ENCODE measurements at places on chromosomes 13 and 19. TPM values are rescaled to one million over a fixed set of nuclear protein-coding genes. Genes with fewer than 3 reads are reported as not detected.

The CASP14 gene
- not detected for polyA plus RNA-seq

GRCh38 chr19:29851769-29852521, 40.2 kb downstream of the CCNE1 start:
- DNase-seq = no peak
- H3K27ac ChIP-seq = no peak overlapping the region
- H3K4me1 ChIP-seq = no peaks in the 10 kb centered on the region

- no peak for DNase-seq
- no peaks in the 10 kb centered on the region for H3K4me1 ChIP-seq
- H3K4me3 ChIP-seq = no peak overlapping the region
- no peak overlapping the region for H3K27ac ChIP-seq
- H3K27me3 ChIP-seq = no peaks in the 10 kb centered on the region
- H3K36me3 ChIP-seq = no peaks in the 10 kb centered on the region
These were observed 15.6 kb upstream of the KCNC3 start for GRCh38 chr19:50344661-50345318.

GRCh38 chr13:82088781-82089180, 1747.9 kb upstream of the SPRY2 start:
- H3K27ac ChIP-seq = no peak overlapping the region
- H3K27me3 ChIP-seq = no peaks in the 10 kb centered on the region
- no peaks in the 10 kb centered on the region for H3K4me1 ChIP-seq

DNA sequence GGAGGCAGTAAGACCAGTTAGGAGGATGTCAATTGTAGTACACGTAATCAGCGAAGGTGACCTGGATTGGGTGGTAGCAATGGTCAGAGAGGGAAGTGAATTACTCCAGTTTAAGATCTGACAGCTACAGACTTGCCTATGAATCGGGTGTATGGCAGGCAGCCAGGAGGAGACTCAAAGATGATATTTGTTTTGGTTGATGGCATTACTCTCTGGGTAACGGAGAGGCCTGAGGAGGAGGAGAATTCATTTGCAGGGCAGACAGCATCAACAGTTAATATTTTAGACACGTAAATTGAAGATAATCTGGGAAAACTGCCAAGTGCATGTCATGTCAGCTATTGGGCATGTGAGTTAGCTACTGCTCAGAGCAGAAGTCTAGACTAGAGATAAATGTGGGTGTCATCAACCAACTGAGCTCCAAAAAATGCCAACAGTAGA, 109.2 kb downstream of the SGCG start:
- no peak overlapping the region for H3K27ac ChIP-seq
- H3K27me3 ChIP-seq = no peaks in the 10 kb centered on the region
- no peak overlapping the region for H3K4me3 ChIP-seq
- no peaks in the 10 kb centered on the region for H3K36me3 ChIP-seq
